ENCODE measurements at places on chromosomes 4 and X.

DNA sequence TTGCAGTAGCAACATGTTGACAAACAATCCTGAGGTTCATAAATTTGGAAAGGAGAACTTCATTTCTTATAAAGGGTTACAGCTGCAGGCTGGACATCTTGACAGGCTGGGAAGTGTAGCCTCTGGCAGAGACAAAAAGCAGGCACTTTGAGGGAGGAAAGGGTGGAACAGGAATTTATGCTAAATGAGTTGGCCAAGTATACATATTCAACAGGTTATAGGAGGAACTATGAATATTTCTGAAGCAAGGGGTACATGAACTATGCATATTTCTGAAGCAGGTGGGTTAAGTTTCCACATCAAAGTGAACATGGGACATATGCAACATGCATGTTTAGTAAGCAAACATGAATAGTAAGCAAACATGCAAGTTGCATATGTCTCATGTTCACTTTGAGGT is 1.6 kb upstream of the ANTXR2 start:
- DNase-seq: no peak

DNA sequence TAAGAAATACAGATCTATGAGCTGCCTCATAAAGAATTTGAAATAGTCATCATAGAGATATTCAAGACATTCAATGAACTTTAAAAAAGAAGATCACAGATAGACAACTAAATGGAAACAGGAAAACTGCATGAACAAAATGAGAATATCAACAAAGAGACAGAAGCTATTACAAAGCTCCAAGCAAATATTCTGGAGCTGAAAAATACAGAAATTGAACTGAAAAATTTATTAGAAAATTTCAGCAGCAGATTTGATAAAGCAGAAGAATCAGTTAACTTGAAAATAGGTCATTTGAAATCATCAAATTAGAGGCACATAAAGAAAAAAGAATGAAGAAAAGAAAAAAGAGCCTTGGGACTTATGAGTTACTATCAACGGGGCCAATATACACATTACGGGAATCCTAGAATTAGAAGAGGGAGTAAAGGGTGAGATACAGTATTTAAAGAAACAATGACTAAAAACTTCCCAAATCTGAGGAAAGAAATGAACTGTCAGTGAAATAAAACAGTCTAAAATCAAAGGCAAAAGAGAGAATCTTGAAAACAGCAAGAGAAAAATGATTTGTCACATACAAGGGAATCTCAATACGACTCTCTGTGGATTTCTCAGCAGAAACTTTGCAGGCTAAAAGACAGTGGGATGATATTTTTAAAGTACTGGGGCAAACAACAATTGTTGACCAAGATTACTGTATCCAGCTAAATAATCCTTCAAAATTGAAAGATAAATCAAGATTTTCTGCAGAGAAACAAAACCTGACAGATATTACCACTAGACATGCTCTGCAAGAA is 641.6 kb downstream of the ANKRD50 start:
- DNase-seq: peak; percentile 28

GRCh38 chr4:145960012-145960411 is 21.4 kb upstream of the ZNF827 start:
- no peak for DNase-seq

- no peak for DNase-seq
Observed at GRCh38 chr4:158535130-158535614, 13.5 kb downstream of the RXFP1 start.

DNA sequence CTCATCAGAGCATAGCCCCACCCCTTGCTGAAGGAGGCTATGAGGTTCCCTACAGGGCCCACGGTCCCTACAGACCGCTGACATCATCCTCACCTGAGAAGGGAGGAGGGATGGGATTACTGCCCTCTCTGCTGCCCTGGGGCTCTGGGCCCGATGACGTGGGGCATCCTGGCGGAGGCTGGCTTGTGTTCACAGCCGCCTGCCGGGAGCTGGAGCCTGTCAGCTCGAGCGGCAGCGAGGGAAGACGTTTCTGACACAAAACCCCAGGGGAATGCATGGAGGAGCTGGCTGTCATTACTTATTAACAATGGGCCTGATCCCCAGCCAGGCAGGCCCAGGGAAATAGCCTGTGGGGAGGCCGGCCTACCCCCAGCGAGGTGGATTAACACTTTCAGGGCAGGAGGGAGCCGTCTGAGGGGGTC is 106.6 kb upstream of the ATP6AP2 start:
- no peak for DNase-seq

GRCh38 chr4:108045687-108046024 is 56.0 kb downstream of the HADH start:
- no peak for DNase-seq

- DNase-seq: no peak
Observed at GRCh38 chr4:110195561-110196205, 2.7 kb downstream of the ELOVL6 start.

- DNase-seq: no peak
Observed at GRCh38 chrX:138986866-138987265, 275.3 kb upstream of the FGF13 start.

- peak; percentile 34 for DNase-seq
Observed at GRCh38 chrX:5113128-5113527, 1115.5 kb downstream of the NLGN4X start.

- no peak for DNase-seq
Observed at GRCh38 chr4:38780833-38781484, 1.8 kb downstream of the TLR10 start.

DNA sequence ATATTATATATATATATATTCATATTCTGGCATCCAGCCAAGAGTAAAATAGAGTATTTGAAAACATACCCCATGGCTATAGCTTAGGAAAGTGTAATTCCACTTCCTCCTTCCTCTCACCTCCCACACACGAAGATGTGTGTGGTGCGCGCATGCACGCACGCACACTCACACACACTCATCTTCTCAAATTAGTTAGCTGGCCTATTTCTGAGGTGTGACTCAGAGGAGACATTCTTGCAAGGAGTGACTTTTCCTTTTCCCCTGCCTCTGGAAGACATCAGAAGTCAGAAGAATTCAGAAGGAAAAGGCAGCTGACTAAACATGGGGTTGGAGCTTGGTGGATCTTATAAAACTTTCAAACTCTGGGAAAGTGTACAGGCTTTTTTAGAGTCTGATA is 8.8 kb downstream of the ENPEP start:
- DNase-seq: no peak

- no peak for DNase-seq
Observed at GRCh38 chr4:182683661-182684060, 233.5 kb downstream of the DCTD start.

- no peak for DNase-seq
Observed at GRCh38 chr4:87116231-87116630, 104.2 kb downstream of the KLHL8 start.

DNA sequence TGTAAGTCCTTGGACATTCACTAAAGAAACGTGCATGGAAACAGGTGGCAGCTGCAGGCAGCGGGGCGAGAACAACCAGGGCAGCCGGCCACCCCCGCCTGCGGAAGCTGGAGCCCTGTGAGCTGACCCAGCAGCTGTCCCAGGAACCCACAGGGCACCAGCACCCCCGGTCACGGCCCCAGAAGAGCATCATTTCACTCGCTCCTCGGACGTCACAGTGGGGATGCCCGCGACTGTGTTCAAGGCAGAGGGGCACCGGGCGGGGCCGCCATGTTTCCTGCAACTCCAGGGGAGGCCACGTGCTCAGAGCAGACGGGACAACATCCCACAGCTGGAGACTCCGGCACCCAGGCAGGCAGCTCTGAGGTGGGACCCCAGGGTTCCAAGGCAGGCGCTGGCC is 45.0 kb upstream of the CPLX1 start:
- no peak for DNase-seq

- peak; percentile 20 for DNase-seq
Observed at GRCh38 chrX:36019125-36019524, 99.6 kb downstream of the CFAP47 start.

DNA sequence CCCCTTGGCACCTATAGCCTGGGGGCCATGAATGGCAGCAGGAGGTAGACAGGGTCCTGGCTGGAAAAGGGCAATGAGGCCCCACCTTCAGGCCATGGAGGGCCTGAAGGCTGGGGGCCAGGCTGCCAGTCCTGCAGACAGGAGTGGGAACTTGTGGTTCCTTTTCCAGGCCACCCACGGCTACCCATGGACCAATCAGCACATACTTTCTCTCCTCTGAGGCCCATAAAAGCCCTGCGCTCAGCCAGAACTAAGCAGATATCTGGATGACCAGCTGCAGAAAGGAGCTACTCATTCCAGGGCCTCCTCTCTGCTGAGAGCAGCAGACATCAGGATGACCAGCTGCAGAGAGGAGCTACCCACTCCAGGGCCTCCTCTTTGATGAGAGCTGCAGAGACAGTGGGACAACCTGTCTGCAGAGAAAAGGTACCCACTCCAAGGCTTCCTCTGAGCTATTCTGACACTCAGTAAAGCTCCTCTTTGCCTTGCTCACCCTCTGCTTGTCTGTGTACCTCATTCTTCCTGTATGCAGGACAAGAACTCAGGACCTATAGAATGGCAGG is 67.2 kb downstream of the NAA11 start:
- DNase-seq: no peak

GRCh38 chr4:123127875-123128274 is 205.5 kb upstream of the NUDT6 start:
- DNase-seq: no peak

GRCh38 chr4:158496030-158496741 is 25.5 kb upstream of the RXFP1 start:
- DNase-seq: peak; percentile 30

DNA sequence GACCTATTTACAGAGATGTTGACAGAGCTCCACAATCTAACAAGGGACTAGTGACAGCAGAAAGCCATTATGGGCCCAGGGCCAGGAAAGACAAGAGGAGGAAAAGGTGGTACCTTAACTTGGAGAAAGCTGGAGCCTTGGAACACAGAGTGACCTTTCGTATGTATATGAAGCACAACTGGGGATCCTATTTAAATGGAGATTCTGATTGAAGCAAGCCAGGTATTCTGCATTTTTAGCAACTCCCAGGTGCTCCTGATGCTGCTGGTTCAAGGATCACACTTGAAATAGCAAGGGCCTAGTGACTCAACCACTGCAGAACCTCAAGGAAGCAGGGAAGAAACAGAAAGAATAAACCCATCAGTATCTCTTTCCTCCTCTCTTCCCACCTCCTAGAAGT is 99.4 kb downstream of the TMEM47 start:
- no peak for DNase-seq

- DNase-seq: no peak
Observed at GRCh38 chr4:152628128-152628527, 51.7 kb downstream of the TMEM154 start.

DNA sequence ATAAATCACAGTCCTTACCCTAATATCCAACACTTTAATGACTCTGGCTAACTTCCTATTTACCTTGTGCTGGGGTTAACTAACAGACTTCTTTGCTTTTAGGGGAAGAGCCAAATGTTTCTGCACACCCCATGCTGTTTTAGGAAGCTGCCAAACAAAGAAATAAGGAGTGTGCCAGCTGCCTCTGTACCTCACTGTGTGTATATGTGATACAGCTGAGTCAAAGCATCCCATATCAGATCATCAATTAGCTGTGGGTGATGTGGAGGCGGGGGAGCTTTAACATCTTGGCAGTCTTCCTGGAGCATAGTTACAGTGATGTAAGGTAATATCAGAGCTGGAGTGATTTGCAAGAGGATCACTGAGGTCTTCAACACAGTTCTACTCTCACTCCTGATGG is 95.4 kb downstream of the COL25A1 start:
- DNase-seq: no peak

GRCh38 chr4:2172627-2173231 is 69.2 kb downstream of the HAUS3 start:
- no peak for DNase-seq

DNA sequence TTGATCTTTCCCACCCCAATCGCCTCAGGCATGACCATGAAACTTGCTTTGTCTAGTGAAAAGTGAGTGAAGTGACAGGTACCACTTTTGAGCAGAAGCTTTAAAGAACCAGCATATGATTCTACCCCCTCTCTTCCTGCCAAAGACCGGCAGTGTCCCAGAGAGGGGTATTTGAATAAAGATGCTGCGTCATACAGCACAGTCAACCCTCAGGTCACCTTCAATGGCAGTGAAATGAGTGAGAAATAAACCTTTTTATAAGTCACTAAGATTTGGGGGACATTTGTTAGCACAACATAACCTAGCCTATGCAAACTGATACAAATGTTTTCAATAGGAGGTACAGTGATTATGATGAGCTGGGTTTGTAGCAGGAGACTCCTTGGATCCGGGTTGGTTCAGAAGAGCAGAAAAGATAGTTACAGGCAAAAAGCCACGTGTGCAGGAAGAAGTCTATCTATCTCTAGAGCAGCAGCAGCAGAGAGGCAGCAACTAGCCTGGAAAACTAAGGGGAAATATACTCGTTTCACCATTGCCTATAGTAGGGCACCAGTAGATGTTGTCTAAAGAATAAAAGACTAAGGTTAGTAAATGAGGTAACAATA is 30.3 kb upstream of the SPRY1 start:
- DNase-seq: no peak

- DNase-seq: no peak
Observed at GRCh38 chr4:85760511-85760910, 285.6 kb downstream of the ARHGAP24 start.

DNA sequence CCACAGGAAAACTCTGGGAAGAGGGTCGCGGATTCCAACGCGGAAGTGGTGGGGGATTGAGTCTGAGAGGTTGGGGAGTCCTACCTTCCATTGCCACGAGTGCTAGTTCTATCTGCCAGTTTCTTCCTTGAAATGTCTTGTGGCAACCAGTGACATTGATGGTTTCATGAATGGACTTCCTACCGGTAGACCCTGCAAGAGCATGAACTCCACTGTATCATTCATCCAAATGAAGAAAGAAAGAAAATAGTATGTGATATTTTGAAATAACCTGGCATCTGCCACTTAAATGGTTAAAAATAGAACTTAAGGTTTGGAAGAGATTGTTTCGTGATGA is 1.1 kb upstream of the SLC10A7 start:
- peak; percentile 35 for DNase-seq

- no peak for DNase-seq
Observed at GRCh38 chr4:81850701-81851100, 379.0 kb upstream of the RASGEF1B start.

GRCh38 chr4:86160426-86160825 is 199.4 kb downstream of the MAPK10 start:
- no peak for DNase-seq

DNA sequence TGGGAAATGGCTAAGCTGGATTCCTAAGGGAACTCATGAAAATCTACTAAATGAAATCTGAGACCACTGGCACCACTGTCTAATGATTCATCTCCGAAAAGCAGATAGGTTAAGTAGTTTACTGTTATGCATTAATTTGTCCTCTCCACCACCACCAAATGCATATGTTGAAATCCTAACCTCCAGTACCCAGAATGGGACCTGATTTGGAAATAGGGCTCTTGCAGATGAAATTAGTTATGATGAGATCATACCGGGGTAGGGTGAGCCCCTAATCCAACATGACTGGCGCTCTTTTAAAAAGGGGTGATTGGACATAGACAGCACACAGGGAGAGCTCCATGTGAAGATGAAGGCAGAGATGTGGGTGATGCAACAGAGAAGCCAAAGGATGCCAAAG is 124.9 kb upstream of the GUCY1A1 start:
- DNase-seq: no peak

GRCh38 chrX:31130457-31131220 is 58.8 kb upstream of the FTHL17 start:
- no peak for DNase-seq
